ENCODE measurements at places on chromosomes 4 and X.

- no peak for DNase-seq
These were observed 7.8 kb upstream of the CHRNA9 start for GRCh38 chr4:40327340-40327739.

GRCh38 chr4:19844446-19844845 is 407.3 kb upstream of the SLIT2 start:
- no peak for DNase-seq

DNA sequence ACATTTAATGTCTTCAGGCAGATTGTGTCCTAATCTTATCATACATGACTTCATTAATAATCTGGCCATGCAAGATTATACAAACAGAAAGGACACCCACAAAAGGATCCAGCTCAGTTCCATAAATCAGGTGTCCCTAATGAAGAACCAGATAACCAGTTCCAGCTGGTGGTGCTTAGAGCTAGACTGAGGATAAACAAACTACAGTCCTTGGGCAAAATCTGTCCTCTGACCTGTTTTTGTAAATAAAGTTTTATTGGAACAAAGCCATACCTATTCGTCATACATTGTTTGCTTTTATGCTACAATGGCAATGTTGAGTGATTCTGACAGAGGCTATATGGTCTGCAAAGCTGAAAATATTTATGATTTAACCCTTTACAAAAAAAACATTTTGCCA is 199.5 kb downstream of the MID1IP1 start:
- DNase-seq, result no peak

GRCh38 chr4:170743633-170744032 is 653.9 kb upstream of the AADAT start:
- no peak for DNase-seq

GRCh38 chr4:157674699-157675098 is 454.2 kb downstream of the GRIA2 start:
- DNase-seq, result no peak

DNA sequence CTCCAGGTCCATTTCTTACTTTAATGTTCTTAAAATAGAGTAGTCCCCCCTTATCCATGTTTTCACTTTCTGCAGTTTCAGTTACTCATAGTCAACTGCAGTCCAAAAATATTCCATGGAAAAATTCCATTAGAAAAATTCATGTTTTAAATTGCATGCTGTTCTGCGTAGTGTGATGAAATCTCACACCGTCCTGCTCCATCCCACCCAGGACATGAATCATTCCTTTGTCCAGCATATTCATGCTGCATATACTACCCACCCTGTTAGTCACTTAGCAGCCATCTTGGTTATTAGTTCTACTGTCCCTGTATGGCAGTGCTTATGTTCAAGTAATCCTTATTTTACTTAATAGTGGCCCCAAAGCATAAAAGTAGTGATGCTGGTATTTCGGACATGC is 5.4 kb upstream of the PDLIM5 start:
- no peak for DNase-seq

DNA sequence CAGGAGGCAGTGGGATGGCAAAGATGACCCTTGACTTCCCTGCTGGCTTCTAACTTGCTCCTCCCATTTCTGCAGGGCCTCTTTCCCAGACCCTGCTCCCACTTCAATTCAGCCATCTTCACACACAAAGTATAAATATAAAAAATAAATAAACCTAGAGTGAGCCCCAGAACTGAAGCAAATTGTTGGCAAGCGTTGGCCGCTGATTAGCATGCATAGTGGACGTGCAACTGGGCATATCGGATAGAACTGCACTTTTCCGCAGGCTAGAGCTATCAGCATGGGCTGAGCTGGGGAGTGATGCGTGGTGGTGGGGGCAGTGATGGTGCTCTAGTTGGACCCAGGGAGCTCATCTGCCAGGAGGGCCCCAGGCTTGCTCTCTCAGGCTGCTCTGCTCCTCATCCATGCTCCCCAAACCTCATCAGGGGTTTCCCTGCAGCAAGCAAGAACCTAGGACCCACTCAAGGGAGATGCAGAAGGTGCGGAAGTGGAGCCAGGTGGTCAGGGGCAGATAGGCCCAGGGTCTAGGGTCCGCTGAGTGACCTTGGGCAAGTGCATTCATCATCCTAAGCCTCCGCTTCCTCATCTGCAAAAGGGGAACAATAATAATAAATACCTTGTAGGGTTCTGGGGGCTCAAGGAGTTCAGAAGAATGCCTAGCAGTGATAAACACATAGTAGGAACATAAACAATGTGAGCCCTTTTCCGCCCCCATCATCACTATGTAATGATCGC is 146.8 kb upstream of the PJA1 start:
- no peak for DNase-seq

GRCh38 chr4:182179105-182179504 is 64.1 kb upstream of the TENM3 start:
- no peak for DNase-seq

DNA sequence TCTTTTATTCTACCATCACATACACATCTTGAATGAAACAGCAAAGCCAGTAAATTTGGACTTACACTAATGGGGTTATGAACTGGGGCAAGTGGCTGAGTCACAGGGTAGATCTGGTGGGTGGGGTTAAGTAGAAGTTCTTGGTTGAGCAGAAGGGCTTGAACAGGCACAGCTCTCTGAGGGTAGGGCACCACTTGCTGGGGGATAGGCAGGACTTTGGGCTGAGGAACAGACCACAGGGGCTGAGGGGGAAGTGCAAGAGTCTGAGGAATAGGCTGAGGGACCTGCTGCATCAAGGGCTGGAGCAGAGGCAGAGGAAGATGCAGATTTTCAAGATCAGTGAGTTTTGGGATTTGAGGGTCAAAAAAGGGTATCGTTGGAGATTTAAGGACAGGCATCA is 8.3 kb downstream of the CSN2 start:
- DNase-seq, result no peak

DNA sequence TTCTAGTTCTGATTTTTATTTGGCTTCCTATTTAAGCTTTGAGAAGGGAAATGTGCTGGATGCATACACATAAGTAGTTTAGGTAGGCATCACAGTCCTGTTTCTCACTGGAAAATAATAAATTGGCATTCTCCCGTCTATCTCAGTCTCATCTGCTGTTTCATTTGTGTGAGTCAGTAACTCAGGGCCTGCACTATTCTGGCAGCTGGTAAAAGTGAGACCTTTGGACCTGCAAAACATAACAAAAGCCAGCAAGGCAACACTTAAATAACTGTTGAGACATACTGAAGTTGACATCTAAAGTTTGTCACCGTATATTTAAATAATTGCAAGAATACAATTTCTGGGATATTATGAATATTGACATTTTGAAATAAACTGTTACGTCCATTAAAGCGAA is 8.6 kb upstream of the UBQLN2 start:
- DNase-seq, result no peak

DNA sequence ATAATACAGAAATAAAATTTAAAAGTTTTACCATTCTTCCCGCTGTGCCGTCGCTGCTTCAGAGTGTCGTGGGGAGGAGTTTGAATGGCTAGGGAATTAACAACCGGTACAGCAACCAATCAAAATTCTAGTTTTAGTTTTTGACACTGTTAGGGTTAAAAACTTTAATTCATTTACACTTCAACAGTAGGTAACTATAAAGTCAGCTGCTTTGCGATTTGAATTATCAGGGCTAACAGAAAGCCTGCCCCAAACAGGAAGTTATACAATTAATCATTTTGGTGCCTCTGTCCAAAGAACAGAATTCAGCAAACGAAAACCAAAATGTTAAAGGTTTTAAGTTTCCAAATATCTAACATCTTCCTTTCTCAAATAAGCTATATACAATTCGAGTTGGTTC is 2.3 kb downstream of the HNRNPD start:
- DNase-seq, result no peak

DNA sequence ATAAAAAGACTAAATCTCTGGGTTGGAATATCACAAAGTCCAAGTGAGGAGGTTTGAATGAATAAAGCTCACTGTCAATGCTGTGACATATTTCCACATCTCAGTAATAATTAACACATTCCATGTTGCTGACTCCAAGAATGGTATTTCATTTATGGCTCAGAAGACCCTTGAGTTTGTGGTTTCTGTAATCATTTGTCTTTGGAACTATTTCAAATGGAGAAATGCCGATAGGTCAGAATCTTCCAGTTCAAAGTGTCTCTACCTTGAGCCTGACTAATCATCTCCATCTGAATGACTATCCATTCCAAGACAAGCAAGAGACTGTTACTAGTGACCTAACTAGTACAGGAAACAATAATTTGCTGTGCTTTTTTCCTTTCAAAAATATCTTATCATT is 24.2 kb upstream of the SLC2A9 start:
- DNase-seq, result no peak

DNA sequence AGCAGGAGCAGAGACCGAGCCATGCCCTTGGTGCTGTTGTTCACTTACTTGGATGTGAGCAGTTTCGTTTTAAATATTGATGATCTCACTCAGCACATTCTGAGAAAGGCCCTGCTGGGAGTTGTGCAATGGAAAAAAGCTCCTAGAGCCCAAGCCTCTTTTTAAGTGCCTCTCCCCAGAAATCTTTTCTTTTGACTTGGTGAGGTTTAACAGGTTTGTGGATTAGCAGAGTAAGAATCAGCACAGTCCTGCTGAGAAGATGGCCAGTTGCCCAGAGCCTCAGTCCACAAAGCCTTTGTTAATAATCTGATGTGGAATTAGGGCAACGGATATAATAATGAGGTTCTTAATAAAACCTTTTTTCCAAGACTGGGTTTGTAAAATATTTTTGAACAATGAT is 157.5 kb upstream of the ATP6AP2 start:
- DNase-seq, result no peak

GRCh38 chrX:41198410-41198809 is 113.2 kb downstream of the USP9X start:
- no peak for DNase-seq

- no peak for DNase-seq
These were observed 39.8 kb upstream of the MID1 start for GRCh38 chrX:10660171-10660570.

DNA sequence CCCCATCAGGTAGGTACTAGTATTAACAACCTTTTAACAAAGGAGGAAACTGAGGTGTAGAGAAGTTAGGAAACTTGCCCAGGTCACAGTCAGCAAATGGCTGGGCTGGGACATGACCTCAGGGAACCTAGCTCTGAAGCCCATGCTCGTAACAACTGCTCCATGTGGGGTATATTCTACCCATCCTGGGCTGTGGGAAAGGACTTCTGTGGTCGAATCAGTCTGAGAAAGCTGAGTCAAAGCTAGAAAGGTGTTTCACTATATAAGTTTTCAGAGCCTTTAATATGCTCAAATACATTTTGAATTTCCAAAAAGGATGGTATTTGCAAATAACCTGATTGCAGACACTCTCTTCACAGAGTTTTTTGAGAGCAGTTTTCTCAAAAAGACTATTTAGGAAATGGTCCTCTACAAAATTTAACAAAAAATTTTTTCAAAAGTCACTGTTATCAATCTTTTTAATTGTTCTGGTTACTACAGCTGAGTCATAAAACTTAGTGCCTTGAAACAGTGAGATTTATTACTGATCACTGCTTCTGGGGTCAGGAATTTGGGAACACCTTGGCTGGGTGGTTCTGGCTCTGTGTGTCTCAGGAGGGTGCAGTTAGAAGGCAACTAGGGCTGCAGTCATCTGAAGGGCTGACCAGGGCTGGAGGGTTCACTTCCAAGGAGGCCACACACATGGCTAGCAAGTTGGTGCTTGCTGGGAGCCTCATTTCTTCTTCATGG is 53.6 kb downstream of the NSG1 start:
- no peak for DNase-seq

- no peak for DNase-seq
These were observed 140.6 kb downstream of the DCTD start for GRCh38 chr4:182776376-182777105.

DNA sequence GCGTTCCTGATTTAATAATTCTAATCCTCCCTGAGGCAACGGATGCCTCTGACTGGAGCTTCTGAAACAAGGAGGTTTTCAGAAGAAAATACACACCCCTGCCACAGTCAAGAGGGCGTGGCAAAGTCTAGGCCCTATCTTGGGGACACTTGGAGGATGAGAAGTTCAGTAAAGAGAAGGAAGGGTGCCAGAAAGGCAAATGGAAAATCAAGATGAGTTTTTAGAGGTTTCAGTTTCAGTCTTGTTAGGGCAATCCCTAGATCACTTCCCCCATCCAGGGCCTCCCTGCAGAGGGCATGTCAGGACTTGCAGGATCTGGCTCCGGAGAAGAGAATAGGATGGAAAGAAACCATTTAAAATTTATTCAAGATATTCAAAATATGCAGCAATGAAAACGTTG is 28.5 kb upstream of the FGF2 start:
- no peak for DNase-seq

GRCh38 chrX:123884809-123885408 is 25.1 kb downstream of the XIAP start:
- DNase-seq, result no peak

DNA sequence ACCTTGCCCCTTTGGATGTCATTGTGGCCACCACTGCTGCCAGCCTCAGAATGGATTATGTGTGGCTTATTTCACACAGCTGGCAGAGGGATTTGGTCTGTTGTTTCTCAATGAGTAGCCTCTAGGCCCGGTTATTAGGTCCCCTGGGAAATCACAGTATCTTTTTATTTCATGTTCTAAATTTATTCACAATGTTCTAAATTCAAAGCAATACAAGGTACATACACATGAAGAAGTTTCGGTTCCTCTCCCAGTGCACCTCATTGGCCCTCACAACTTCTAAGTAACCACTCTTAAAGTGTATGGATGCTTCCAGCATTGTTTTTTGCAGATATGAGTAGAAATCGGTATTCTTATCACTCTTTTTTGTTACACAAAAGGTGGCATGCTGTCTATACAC is 262.7 kb downstream of the RCHY1 start:
- DNase-seq, result no peak

DNA sequence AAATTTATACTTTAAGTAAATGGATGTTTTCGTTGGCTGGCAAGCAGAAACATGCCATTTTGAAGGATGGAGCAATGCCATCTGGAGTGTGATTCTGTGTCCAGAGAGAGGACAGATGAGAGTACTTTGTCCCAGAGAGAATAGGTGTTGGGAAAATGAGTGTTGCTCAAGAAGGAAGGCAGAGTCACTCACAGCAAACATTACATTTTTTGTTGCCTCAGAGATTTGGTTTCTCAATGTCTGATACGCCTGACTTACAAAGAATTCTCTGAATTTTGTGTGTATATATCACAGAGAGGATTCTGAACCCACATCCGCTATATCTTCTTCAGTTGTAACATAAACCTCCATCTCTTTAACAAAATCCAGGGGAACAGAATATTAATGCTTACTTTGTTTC is 102.8 kb upstream of the PCDH18 start:
- no peak for DNase-seq

- DNase-seq, result no peak
These were observed 618.1 kb upstream of the GRIA3 start for GRCh38 chrX:122565952-122566351.

- DNase-seq, result no peak
These were observed 34.6 kb upstream of the IL9R start for GRCh38 chrX:155962906-155963305.

- no peak for DNase-seq
These were observed 37.8 kb upstream of the FRMD7 start for GRCh38 chrX:132165651-132166050.

Measured in stimulated activated CD8-positive, alpha-beta memory T cell treated with anti-CD3 and anti-CD28 coated beads, Interleukin-4, amount 100 ng/mL, for 4 hours (primary cell).